ENCODE measurements at places on chromosomes 7 and 10. TPM values are rescaled to one million over a fixed set of nuclear protein-coding genes. Genes with fewer than 3 reads are reported as not detected.

The SLC13A4 gene
- total RNA-seq, result not detected

DNA sequence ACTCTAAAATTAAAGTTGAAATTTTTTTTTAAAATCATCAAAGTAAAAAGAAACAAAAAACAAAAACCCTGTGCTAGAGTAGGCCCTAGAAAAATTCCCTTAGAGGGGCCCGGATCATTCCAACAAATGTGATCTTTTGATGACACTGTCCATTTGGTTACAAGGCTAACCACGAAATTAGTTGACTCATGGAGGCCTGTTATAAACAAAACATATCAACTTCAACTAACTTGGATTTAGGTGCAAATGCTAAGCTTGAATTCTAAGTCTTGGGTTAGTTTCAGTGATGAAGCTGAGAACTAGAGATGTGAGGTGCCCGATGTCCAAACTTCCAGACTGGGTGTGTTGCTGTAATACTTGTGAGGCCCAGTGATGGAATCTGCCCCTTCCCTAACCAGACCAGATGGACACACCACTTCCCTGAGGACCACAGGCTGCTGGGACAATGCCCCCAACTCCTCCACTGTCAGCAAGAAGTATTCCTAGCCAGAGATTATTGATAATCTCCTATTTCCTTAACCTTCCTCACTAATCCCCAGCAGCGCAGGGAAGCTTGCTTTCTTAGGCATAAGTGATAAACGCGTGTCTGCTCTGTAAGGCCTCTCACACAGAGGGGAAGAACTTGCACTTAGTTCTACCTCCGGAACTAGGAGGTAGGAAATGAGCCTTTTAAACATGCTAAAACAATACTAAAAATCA lies 108.7 kb downstream of the RAPGEF5 start:
- no peaks in the 10 kb centered on the region for H3K4me1 ChIP-seq
- no peak overlapping the region for H3K4me3 ChIP-seq
- H3K36me3 ChIP-seq, result no peaks in the 10 kb centered on the region
- no peak overlapping the region for H3K27ac ChIP-seq

GRCh38 chr7:155348806-155349205 lies 51.1 kb downstream of the INSIG1 start:
- H3K4me3 ChIP-seq, result no peak overlapping the region
- H3K27me3 ChIP-seq, result no peaks in the 10 kb centered on the region
- no peaks in the 10 kb centered on the region for H3K36me3 ChIP-seq
- H3K27ac ChIP-seq, result no peak overlapping the region
- H3K4me1 ChIP-seq, result peaks cover 7% of the 10 kb centered on the region

The HOXA9 gene
- not detected for total RNA-seq

The EPO gene
- total RNA-seq, result 0.14 TPM

GRCh38 chr10:116486770-116487448 lies 58.8 kb upstream of the PNLIP start:
- no peaks in the 10 kb centered on the region for H3K27me3 ChIP-seq
- H3K36me3 ChIP-seq, result no peaks in the 10 kb centered on the region
- no peaks in the 10 kb centered on the region for H3K4me1 ChIP-seq

- no peaks in the 10 kb centered on the region for H3K36me3 ChIP-seq
- H3K4me3 ChIP-seq, result no peak within 1 kb of the TSS
- H3K27ac ChIP-seq, result peak within 1 kb of the TSS; percentile 29
- DNase-seq, result no peak
- H3K27me3 ChIP-seq, result peaks cover 2% of the 10 kb centered on the region
Observed at GRCh38 chr10:103458720-103459119, at the start of gene CALHM1. CALHM1 (minus strand) TSS chr10:103458900; CDS start chr10:103458751, 149 bp downstream.

- no peak for DNase-seq
- no peaks in the 10 kb centered on the region for H3K36me3 ChIP-seq
- H3K4me1 ChIP-seq, result peaks cover 8% of the 10 kb centered on the region
- H3K4me3 ChIP-seq, result no peak overlapping the region
- no peaks in the 10 kb centered on the region for H3K27me3 ChIP-seq
- H3K27ac ChIP-seq, result no peak overlapping the region
Observed at GRCh38 chr10:60646966-60647796, 131.1 kb upstream of the CDK1 start.

GRCh38 chr7:32177232-32177631 lies 107.0 kb upstream of the PDE1C start:
- no peaks in the 10 kb centered on the region for H3K4me1 ChIP-seq
- H3K4me3 ChIP-seq, result no peak overlapping the region
- H3K36me3 ChIP-seq, result no peaks in the 10 kb centered on the region
- H3K27ac ChIP-seq, result no peak overlapping the region
- no peak for DNase-seq

The COBL gene
- not detected for total RNA-seq

- no peaks in the 10 kb centered on the region for H3K4me1 ChIP-seq
- H3K27ac ChIP-seq, result no peak overlapping the region
- H3K36me3 ChIP-seq, result no peaks in the 10 kb centered on the region
- H3K27me3 ChIP-seq, result no peaks in the 10 kb centered on the region
- H3K4me3 ChIP-seq, result no peak overlapping the region
Observed at GRCh38 chr10:107727767-107728317, 563.3 kb upstream of the SORCS1 start.

GRCh38 chr10:14528450-14528849 lies 197.7 kb upstream of the FRMD4A start:
- peaks cover 82% of the 10 kb centered on the region for H3K36me3 ChIP-seq
- H3K4me3 ChIP-seq, result peak overlapping the region; percentile 45
- H3K27me3 ChIP-seq, result no peaks in the 10 kb centered on the region
- peak overlapping the region; percentile 73 for H3K27ac ChIP-seq
- H3K4me1 ChIP-seq, result peaks cover 68% of the 10 kb centered on the region
- no peak for DNase-seq

- H3K4me3 ChIP-seq, result no peak overlapping the region
- H3K36me3 ChIP-seq, result no peaks in the 10 kb centered on the region
- no peak overlapping the region for H3K27ac ChIP-seq
- no peaks in the 10 kb centered on the region for H3K27me3 ChIP-seq
Observed at GRCh38 chr10:84900141-84900540, 571.8 kb downstream of the CCSER2 start.

- peaks cover 4% of the 10 kb centered on the region for H3K27me3 ChIP-seq
- H3K36me3 ChIP-seq, result no peaks in the 10 kb centered on the region
- H3K4me1 ChIP-seq, result peaks cover 3% of the 10 kb centered on the region
- H3K27ac ChIP-seq, result no peak overlapping the region
- no peak overlapping the region for H3K4me3 ChIP-seq
Observed at GRCh38 chr7:93980744-93981479, 23.2 kb downstream of the BET1 start.

The ADAM22 gene
- total RNA-seq, result 4.0 TPM

GRCh38 chr10:117942226-117942625 lies 104.5 kb downstream of the RAB11FIP2 start:
- peaks cover 2% of the 10 kb centered on the region for H3K4me1 ChIP-seq
- no peaks in the 10 kb centered on the region for H3K36me3 ChIP-seq
- no peak for DNase-seq

GRCh38 chr7:94642838-94643653 lies 12.9 kb downstream of the SGCE start:
- H3K4me3 ChIP-seq, result no peak overlapping the region
- H3K36me3 ChIP-seq, result no peaks in the 10 kb centered on the region
- no peak for DNase-seq
- no peak overlapping the region for H3K27ac ChIP-seq
- H3K27me3 ChIP-seq, result peaks cover 34% of the 10 kb centered on the region
- no peaks in the 10 kb centered on the region for H3K4me1 ChIP-seq

DNA sequence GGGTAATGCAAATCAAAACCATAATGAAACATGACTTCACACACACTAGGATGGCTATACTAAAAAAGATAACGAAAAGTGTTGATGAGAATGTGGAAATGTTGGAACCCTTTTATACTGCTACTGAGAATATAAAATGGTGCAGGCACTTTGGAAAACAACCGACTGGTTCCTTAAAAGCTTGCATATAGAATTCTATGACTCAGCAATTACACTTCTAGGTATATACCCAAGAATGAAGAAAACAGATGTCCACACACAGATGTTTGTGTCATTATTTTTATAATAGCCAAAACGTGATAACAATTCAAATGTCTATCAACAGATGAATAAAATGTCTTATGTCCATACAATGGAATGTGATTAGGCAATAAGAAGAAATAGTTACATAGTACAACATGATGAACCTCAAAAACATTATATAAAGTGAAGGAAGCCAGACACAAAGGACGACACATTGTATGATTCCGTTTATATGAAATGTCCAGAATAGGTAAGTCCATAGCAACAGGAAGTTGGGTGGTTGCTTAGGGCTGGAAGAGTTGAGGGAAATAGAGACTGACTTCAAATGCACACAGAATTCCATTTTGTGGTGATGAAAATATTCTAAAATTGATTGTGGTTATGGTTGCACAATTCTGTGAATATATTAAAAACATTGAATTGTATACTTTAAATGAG lies 148.3 kb upstream of the PHYHIPL start:
- H3K36me3 ChIP-seq, result no peaks in the 10 kb centered on the region
- no peaks in the 10 kb centered on the region for H3K27me3 ChIP-seq
- H3K4me3 ChIP-seq, result no peak overlapping the region

DNA sequence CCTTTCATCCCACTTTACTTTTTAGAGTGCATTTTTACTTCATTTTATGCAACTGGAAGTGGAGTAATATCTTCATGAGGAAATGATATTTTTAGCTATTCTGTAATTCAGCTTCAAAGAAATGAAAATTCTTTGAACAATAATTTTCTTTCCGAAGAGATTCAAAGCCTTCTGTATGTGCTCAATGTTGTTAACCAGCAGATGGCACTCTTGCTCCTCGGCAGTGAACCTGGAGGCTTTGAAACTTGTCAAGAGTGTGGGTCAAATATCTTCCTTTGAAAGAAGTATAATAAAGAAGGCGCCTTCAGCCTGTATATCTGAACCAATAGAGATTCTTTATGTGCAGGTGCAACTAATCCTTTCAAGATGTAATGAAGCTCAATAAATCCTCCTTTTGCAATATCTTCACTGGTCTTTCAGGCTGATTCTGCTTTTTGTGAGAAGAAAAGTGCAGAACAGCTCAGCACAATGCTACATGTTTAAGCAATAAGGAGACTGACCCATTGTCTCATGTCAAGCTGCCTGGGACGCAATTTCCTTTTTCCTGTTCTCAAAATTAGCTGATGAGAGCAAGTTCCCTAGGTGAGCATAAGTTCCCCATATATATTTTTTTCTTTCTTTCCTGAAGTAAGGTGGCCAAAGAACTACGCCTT lies 258.4 kb downstream of the SEMA3A start:
- H3K27ac ChIP-seq, result no peak overlapping the region
- DNase-seq, result peak; percentile 19

DNA sequence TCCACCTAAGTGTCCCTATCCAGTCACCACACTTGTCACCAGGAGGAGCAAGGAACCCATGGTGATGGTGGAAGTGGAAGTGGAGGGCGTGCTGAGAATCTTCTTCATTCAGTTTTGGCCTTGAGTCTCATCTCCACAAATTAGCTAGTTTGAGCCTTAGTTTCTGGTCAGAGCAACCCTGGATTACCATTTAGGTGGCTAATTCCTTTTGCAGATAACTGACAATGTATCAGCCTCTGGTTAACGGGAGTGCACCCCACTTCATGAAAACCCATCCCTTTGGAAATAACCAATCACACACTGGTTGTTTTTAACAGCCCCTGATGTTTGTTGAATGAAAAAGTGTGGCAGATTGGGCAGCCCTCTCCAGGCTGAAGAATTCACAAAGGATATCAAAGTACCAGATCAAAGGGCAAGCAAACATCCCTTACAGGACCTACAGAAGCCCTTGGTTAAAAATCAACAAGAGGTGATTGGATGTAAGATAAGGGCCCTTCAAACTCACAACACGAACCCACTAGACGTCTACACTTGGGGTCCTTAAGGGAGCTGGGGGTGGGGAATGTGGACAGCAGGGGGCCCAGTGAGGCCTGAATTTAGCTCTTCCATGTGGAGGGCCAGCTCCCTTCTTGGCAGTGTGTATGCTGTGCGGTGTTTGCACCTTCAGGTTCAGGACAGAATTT lies 37.1 kb upstream of the SLF2 start:
- H3K4me3 ChIP-seq, result no peak overlapping the region
- no peak overlapping the region for H3K27ac ChIP-seq
- peaks cover 15% of the 10 kb centered on the region for H3K27me3 ChIP-seq

GRCh38 chr10:14294347-14295059 lies 36.2 kb downstream of the FRMD4A start:
- no peak overlapping the region for H3K4me3 ChIP-seq
- H3K36me3 ChIP-seq, result no peaks in the 10 kb centered on the region
- no peak overlapping the region for H3K27ac ChIP-seq
- peaks cover 4% of the 10 kb centered on the region for H3K27me3 ChIP-seq

DNA sequence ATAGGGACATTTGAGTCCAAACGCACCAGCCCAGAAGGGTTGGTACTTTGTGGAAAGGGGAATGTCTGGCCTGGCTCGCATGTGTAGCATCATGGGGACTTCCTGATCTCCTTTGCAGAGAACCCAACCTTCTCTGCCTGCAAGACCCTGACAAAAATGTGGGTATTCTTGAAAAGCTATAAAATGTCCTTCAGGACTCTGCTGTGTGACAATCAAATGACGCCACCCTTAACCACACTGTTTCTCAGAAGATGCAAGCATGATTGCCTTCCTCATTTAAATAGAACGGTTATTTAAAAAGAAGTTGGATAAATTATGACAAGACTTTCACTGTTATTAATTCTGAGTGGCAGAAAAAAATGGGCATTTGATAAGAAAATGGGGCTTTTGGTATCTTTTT lies 15.1 kb upstream of the GPR15LG start:
- no peak overlapping the region for H3K4me3 ChIP-seq
- peaks cover 3% of the 10 kb centered on the region for H3K27me3 ChIP-seq
- no peak overlapping the region for H3K27ac ChIP-seq
- no peak for DNase-seq
- peaks cover 15% of the 10 kb centered on the region for H3K36me3 ChIP-seq
- H3K4me1 ChIP-seq, result peaks cover 7% of the 10 kb centered on the region

The FOXL3 gene
- total RNA-seq, result not detected

- no peaks in the 10 kb centered on the region for H3K4me1 ChIP-seq
- H3K36me3 ChIP-seq, result no peaks in the 10 kb centered on the region
- DNase-seq, result no peak
- H3K4me3 ChIP-seq, result no peak overlapping the region
Observed at GRCh38 chr10:404346-404745, 269.1 kb downstream of the ZMYND11 start.

DNA sequence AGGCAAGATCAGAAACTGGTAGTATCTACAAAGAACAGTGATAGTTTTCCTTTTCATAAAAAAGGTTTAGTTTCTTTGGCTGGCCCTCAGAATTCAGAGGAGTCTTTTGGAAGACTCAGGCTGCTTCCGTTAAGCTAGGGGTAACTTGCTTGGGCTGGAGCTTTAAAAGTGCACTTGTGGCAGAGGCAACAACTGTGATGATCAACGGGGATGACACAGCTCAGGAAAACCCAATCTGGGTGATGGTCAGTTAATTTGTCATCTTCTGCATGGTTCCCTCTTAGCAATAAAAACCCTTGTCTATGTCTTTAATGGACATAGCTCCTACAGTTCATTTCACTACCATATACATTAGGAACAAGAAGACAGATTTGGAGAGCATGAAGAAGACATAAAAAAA lies 46.7 kb downstream of the SGMS1 start:
- H3K4me1 ChIP-seq, result peaks cover 12% of the 10 kb centered on the region
- DNase-seq, result no peak
- no peaks in the 10 kb centered on the region for H3K27me3 ChIP-seq
- H3K36me3 ChIP-seq, result no peaks in the 10 kb centered on the region
- H3K27ac ChIP-seq, result no peak overlapping the region
- H3K4me3 ChIP-seq, result no peak overlapping the region

The HOXA2 gene
- not detected for total RNA-seq

- no peaks in the 10 kb centered on the region for H3K36me3 ChIP-seq
- no peak for DNase-seq
- H3K4me3 ChIP-seq, result no peak overlapping the region
- H3K27me3 ChIP-seq, result peaks cover 22% of the 10 kb centered on the region
Observed at GRCh38 chr7:90311175-90311574, 9.9 kb downstream of the FAM237B start.

The VWA2 gene
- total RNA-seq, result not detected
